ENCODE measurements at places on chromosomes 4 and X. TPM values are rescaled to one million over a fixed set of nuclear protein-coding genes. Genes with fewer than 3 reads are reported as not detected.

GRCh38 chr4:180698550-180699195, 1544.5 kb upstream of the TENM3 start:
- no peak for DNase-seq

- DNase-seq = no peak
These were observed 81.0 kb downstream of the SORBS2 start for GRCh38 chr4:185730849-185731608.

Gene MAGEA2B
- not detected for total RNA-seq

DNA sequence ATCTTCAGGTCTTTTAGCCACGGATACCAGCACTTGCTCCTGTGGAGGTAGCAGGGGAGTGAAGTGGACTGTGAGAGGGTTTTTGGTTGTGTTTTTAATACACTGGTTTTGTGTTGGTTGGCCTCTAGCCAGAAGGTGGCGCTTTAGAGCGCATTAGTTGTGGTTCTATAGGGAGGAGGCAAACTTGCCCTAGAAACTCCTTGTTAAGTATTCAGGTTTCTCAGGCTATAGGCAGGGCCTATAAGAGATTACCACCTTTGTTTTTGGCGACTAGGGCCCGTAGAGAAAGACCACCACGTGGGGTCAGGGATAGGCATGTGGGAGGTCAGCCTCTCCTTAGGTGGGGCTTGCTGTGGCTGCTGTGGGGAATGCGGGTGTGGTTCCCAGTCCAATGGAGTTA, 221.6 kb upstream of the SPANXN4 start:
- no peak for DNase-seq

Gene PASD1
- not detected for total RNA-seq

Gene SMIM10
- total RNA-seq = not detected

Gene CTAG1A
- total RNA-seq = not detected

Gene BST1
- 5.6 TPM for total RNA-seq

DNA sequence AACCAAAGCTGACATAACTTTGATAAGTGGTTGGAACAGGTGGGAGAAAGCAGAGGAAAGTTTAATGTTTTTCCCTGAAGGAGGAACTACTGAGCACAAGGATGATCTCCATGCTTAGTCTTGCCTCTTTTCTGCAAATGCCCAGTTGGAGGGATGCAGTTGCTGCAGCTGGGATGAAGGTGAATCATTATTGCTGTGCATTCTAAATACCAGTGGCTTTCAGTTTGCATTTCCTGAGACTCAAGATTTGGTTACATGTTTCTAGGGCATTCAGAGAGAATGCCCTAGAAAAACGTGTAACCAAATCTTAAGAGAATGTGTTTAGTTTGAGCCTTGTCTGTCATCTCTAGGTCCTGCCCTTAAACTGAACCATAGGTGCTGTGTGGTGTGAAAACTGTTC, 42.2 kb downstream of the METTL14 start:
- no peak for DNase-seq

- DNase-seq = peak; percentile 85
These were observed 58.1 kb downstream of the MAML3 start for GRCh38 chr4:140095694-140096482.

DNA sequence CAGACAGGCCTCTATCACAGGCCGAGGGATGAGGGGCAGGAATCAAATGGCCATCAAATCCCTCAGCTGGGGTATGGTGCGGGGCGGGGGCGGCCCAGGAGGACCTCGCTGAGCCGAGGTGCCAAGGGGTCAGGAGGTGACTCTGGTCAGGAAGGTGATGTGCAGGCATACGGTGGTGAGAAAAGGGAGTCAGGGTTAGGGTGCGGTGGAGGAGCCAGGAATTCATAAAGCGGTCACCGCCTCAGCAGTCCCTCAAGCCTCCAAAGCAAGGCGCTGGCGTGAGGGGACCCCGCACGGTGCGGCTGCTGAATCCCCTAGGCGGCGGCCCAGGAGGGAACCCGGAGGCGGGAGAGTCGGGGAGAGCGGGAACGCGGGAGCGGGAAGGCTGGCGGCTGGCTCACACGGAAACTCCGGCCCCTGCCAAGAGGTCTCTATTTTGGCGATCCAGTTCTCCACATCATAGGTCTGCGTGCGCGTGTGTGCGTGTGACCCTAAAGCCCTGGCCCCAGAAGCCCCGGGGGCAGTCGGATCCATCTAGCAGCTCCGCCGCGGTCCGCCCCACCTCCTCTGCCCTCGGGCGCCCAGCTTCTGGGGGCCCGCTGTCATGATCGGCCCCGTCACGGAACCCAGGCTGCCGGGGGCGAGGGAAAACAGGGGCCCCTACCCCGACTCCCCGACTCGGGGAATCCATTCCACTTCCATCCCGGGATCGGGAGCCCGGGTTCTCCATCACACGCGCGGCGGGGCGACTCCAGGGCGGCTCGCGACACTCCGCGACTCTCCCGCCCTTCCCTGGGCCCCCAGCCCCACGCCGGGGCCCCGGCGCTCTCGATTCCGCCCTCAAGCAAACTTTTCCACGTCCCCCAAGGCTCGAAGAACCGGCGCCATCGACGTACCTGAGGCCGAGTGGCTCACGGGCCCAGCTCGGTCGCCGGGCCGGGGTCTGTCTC, 593 bp downstream of the ELF4 start:
- no peak for DNase-seq

Gene MID1
- total RNA-seq = 2.9 TPM

- no peak for DNase-seq
These were observed 920 bp downstream of the HTT-AS start for GRCh38 chr4:3073158-3074077.

GRCh38 chr4:10237131-10237530, 120.5 kb upstream of the WDR1 start:
- DNase-seq = no peak

DNA sequence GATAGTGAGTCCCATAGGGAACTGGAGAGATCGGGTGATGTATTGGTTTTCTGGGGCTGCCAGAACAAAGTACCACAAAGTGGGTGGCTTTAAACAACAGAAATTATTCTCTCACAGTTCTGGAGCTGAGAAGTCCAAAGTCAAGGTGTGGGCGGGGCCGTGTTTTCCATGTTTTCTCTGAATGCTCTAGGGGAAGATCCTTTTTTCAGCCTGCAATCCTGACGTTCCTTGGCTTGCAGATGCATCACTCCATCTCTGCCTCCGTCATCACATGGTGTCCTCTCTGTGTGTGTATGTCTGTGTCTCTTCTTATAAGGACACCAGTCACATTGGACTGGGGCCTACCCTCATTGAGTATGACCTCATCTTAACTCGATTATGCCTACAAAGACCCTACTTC, 7.9 kb upstream of the GPM6B start:
- DNase-seq = no peak

GRCh38 chr4:174999407-174999806, 81.2 kb downstream of the ADAM29 start:
- DNase-seq = no peak

Gene GYPB
- total RNA-seq = not detected

- no peak for DNase-seq
These were observed 2.7 kb upstream of the MTTP start for GRCh38 chr4:99571883-99572282.

Gene EDA
- 5.8 TPM for total RNA-seq

DNA sequence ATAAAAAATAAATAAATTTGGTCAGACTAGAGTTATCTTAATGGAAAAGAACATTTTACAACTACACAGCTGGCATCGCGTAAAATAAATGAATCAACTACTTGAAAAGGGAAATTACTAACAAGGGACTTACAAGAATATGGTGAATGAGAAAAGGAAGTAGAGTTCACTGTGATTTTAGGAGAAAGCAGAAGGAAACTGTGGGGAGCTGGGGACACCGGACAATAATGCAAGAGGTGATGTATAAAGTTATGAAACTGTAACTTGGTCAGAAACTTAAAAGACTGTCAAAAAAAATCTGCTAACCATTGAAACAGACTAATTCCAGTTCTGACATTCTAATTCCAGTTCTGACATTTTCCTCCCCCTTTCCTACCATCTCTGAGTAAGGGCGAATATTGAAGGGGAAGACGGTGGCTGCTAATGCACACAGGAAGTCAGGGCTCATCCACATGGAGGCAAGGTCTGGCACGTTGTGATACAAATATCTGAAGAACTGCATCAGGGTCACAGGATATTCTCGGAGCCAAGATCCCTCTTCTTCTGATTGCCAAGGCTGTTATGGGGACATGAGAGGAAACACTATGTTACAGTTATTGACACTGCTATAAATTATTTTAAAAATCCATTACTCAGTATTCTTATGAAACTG, 170.5 kb downstream of the CDS1 start:
- peak; percentile 17 for DNase-seq

GRCh38 chrX:79530310-79531108, 163.4 kb upstream of the ITM2A start:
- no peak for DNase-seq

Data from lower leg skin (tissue), 4 donors.